IMR-90 (cell line): ENCODE measurements at places on chromosomes 2 and 18. TPM values are rescaled to one million over a fixed set of nuclear protein-coding genes. Genes with fewer than 3 reads are reported as not detected.
A peak's percentile ranks its signal among the peaks of the same experiment; 100 is the strongest.

Gene PRR30
- polyA plus RNA-seq = not detected in 2 replicates

Gene UGT1A5
- not detected in 2 replicates for polyA plus RNA-seq

Gene MYO3B
- polyA plus RNA-seq = 0.02 TPM in 1 of 2 replicates, not detected in the other

Gene GPC1
- 211 and 222 TPM in 2 replicates for polyA plus RNA-seq

Gene WNT10A
- polyA plus RNA-seq = not detected in 2 replicates

Gene ESCO1
- 2.2 and 3.1 TPM in 2 replicates for polyA plus RNA-seq

Gene AAK1
- polyA plus RNA-seq = 21.9 and 22.1 TPM in 2 replicates

Gene KRTCAP3
- 1.1 and 1.5 TPM in 2 replicates for polyA plus RNA-seq

Gene CDH19
- not detected in 2 replicates for polyA plus RNA-seq

Gene SERPINB4
- not detected in 2 replicates for polyA plus RNA-seq

Gene PAPOLG
- polyA plus RNA-seq = 3.4 and 3.5 TPM in 2 replicates

Gene MARCO
- not detected in 2 replicates for polyA plus RNA-seq

DNA sequence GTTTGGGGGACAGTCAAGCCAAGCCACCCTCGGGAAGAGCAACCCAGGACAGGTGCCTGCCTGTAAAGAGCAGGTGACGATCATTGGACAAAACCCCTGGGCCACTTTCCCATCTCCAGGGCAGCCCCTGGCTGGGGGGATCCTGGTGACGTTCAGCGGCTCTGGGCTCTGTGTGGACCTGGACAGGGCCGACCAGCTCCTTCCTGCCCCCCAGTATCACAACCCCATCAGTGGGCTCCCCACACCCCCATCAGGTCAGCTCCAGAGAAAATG is 57.3 kb upstream of the ASAP2 start:
- peaks cover 11% of the 10 kb centered on the region; the same call in 1 of the 2 replicates for H3K4me1 ChIP-seq
- no peak overlapping the region for H3K4me3 ChIP-seq
- no peaks in the 10 kb centered on the region for H3K36me3 ChIP-seq
- DNase-seq = no peak
- no peaks in the 10 kb centered on the region for H3K27me3 ChIP-seq

- no peak for DNase-seq
- no peaks in the 10 kb centered on the region; the same call in 1 of the 2 replicates for H3K4me1 ChIP-seq
- no peak overlapping the region for H3K4me3 ChIP-seq
- no peak overlapping the region for H3K27ac ChIP-seq
- H3K27me3 ChIP-seq = no peaks in the 10 kb centered on the region; the same call in 1 of the 2 replicates
These were observed 5.9 kb upstream of the NPAS2 start for GRCh38 chr2:100814043-100814442.

DNA sequence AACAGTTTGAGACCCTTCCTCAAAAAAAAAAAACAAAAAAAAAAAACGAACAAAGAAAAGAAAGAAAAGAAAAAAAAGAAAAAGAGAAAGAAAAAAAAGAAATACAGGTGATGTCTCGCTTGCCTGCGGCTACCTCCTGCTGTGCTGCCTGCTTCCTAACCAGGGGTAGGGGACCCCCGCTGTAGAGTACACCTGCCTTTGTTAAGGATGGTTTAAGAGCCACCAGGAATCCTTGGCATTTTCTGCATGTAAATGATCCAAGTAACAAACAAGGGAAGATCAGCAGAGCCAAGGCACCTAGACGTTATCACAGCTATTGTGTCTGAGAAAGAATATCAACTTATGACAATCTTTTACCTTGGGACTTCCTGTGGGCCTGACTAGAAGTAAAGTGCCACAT is 856.8 kb upstream of the GCFC2 start:
- DNase-seq = no peak
- no peak overlapping the region for H3K4me3 ChIP-seq
- no peaks in the 10 kb centered on the region for H3K4me1 ChIP-seq
- H3K27me3 ChIP-seq = no peaks in the 10 kb centered on the region
- H3K36me3 ChIP-seq = no peaks in the 10 kb centered on the region
- H3K27ac ChIP-seq = no peak overlapping the region

DNA sequence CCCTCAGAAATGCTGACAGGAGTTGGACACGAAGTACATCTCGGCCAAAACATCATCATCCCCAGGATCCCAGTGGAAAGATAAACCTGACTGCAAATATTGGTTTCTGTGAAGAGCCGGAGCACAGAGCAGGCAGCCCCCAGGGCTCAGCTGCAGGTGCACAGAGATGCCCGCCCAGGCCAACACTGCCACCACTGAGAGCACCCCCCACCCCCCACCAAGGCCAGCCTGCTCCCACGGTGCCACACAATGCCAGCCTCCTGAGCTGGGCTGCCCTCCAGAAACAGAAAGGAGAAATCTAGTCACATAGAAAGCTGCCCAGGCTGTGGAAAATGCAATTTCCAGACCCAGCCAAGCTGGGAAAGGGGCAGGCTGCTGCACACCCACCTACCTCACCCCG is 71.7 kb downstream of the GALNT14 start:
- H3K36me3 ChIP-seq = no peaks in the 10 kb centered on the region
- no peak for DNase-seq
- H3K4me3 ChIP-seq = no peak overlapping the region
- H3K4me1 ChIP-seq = no peaks in the 10 kb centered on the region
- no peak overlapping the region for H3K27ac ChIP-seq

DNA sequence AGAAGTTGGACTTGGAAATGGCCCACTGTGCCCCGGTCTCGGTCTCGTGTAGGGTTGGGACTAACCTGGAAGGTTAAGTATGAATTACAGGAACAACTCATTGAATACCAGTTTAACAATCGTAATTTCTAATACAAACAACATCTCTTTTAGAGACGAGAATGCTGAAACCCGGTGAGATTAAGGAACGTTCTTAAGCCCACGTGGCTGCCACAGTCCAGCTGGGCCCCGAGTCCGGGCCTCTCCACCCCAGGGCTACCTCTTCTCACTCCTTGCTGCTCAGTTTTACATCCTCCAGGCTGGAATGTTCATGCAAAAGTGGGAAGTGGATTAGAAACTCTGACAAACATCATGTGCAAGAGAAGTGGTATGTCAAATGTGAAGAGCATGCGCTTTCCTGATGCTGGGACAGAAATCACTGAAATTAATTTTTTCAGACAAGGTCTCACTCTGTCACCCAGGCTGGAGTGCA is 29.4 kb downstream of the NGEF start:
- DNase-seq = no peak
- H3K4me3 ChIP-seq = no peak overlapping the region
- H3K36me3 ChIP-seq = no peaks in the 10 kb centered on the region
- peaks cover 8% of the 10 kb centered on the region for H3K4me1 ChIP-seq

DNA sequence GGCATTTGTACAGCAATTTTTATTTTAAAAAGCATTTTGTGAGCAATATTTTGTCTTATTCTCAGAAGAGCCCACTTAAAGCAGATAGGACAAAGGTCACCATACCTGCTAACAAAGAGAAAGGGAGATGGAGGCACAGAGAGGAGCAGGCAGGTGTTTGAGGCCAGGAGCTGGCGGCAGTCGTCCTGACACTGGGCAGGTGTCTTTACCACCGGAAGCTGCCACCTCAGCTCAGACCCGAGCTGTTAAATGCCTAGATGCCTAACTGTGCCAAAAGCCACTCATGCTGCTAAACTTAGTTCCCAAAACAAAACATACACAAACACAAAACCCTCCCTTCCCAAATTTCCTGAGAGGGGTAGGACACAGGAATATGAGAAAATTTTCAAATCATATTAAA is 120.9 kb downstream of the CNTNAP5 start:
- H3K4me1 ChIP-seq = no peaks in the 10 kb centered on the region
- no peak overlapping the region for H3K27ac ChIP-seq
- no peaks in the 10 kb centered on the region for H3K36me3 ChIP-seq
- DNase-seq = no peak

DNA sequence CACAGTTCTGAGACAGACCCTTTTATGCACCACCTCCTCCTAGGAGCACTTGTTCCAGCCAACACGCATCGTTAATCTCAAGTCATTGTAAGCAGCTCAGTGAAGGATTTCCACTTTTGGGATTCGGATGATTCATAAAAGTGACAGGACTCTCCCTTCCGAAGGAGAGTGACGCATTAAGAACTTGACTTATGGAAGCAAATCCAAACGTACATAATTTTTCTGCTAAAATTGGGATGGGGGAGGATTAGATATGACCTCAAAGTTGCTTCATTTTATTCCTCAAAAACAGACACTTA is 165.7 kb downstream of the TWIST2 start:
- no peak for DNase-seq
- no peaks in the 10 kb centered on the region for H3K36me3 ChIP-seq
- H3K4me1 ChIP-seq = no peaks in the 10 kb centered on the region
- H3K4me3 ChIP-seq = no peak overlapping the region

DNA sequence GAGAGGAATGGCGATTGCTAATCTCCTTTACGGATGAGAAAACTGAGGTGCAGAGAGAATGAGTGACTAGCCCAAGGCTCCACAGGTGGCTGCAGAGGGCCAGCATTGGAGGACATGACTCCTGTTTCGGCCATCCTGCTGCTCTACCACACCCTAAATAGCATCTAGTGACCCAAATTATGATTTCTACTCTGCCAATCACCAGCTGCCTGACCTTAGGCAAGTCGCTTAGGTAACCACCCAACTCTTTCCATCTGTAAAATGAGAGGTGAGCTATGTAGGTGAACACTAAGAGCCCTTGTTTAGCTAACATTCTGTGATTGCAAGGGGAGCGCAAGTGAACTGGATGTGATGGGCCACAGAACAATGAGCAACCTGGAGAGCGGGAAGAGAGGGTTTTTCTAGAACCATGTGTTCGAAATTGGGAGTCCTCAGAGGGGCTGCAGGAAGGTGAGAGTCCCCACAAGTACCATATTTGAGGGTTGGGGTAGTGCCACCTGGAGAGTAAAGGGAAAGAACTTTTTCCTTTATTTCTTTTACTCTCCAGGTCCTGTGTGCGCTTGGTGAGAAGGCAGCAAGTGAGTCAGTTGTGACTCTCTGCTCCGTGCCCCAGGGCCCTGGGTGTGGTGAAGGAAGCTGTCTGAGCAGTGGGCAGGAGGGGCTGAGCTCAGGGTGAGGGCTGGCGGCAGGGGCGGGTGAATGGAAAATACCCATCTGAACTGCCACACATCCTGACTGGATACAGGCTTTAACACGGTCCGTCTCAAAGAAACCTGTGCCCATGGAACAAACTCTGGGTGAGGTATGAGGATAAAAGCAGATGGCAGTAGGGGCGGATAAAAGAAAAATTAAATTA is 2.4 kb downstream of the CYP27C1 start:
- DNase-seq = no peak
- H3K36me3 ChIP-seq = no peaks in the 10 kb centered on the region
- no peak overlapping the region for H3K4me3 ChIP-seq
- peaks cover 4% of the 10 kb centered on the region; the same call in 1 of the 2 replicates for H3K4me1 ChIP-seq
- no peak overlapping the region for H3K27ac ChIP-seq

DNA sequence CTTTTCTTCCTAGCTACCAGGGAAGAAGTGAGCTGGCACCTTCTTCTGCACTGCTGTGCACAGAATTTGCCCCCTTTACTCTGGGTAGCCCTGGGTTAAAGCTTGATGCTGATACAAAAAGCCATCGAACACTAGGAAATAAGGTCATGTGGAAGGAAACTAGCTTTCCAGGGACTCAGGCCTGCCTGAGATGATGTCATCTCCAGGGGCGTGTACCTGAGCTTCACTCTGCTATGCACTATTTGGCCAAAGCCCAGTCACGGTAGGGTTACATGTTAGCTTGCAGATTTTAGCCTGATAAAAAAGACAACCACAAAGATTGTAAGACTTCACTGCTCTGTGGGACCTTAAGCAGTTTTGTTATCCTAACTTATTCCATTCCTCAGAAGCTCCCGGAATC is 20.4 kb downstream of the EDAR start:
- no peak for DNase-seq
- H3K27ac ChIP-seq = no peak overlapping the region
- H3K36me3 ChIP-seq = no peaks in the 10 kb centered on the region
- H3K4me3 ChIP-seq = no peak overlapping the region

- peaks cover 4% of the 10 kb centered on the region; the same call in 1 of the 2 replicates for H3K4me1 ChIP-seq
- no peak overlapping the region for H3K4me3 ChIP-seq
- no peaks in the 10 kb centered on the region for H3K27me3 ChIP-seq
- DNase-seq = peak; percentile 63
- H3K36me3 ChIP-seq = peaks cover 52% of the 10 kb centered on the region
These were observed 9.9 kb downstream of the CCT7 start for GRCh38 chr2:73243884-73244570.

GRCh38 chr2:101087638-101088037 is 63.5 kb downstream of the TBC1D8 start:
- DNase-seq = no peak
- no peaks in the 10 kb centered on the region for H3K36me3 ChIP-seq
- H3K4me3 ChIP-seq = no peak overlapping the region
- no peaks in the 10 kb centered on the region for H3K27me3 ChIP-seq
- no peak overlapping the region for H3K27ac ChIP-seq
- no peaks in the 10 kb centered on the region for H3K4me1 ChIP-seq

- no peak for DNase-seq
- H3K36me3 ChIP-seq = no peaks in the 10 kb centered on the region
- no peak overlapping the region for H3K27ac ChIP-seq
- H3K4me3 ChIP-seq = no peak overlapping the region
These were observed 8.8 kb upstream of the SIX2 start for GRCh38 chr2:45018023-45018422.

DNA sequence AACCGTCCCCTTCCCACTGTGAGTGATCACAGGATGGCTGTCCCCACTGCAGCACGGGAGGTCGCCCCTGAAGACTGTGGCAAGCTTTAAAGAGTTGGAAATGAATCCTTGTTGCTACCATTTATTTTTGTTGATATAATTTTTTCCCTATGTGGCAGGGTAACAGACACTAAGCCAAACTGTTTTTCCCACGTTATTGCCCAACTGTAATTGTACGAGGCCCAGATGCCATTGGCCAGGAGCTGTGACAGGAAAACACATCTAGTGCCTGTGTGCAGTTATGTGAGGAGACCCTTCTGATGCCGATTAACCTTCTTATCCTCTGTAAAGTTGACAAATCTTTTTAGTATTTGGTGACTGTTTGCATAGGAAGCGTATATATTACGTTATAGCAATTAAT is 44.2 kb downstream of the MRPS9 start:
- H3K27me3 ChIP-seq = no peaks in the 10 kb centered on the region
- peaks cover 12% of the 10 kb centered on the region; the same call in 1 of the 2 replicates for H3K4me1 ChIP-seq
- H3K36me3 ChIP-seq = no peaks in the 10 kb centered on the region
- no peak overlapping the region for H3K27ac ChIP-seq
- no peak overlapping the region for H3K4me3 ChIP-seq
- DNase-seq = no peak

GRCh38 chr2:181462033-181462432 is 4.8 kb downstream of the ITGA4 start:
- H3K27me3 ChIP-seq = no peaks in the 10 kb centered on the region
- 0 out of 2 replicates have a peak, but pooled peaks cover 2% of the 10 kb centered on the region for H3K4me1 ChIP-seq
- no peaks in the 10 kb centered on the region for H3K36me3 ChIP-seq
- peak; percentile 6 for DNase-seq

GRCh38 chr2:127638361-127639110 is 7.4 kb upstream of the GPR17 start:
- H3K27me3 ChIP-seq = no peaks in the 10 kb centered on the region
- H3K36me3 ChIP-seq = peaks cover 2% of the 10 kb centered on the region; the same call in 1 of the 2 replicates
- DNase-seq = no peak
- H3K27ac ChIP-seq = peak overlapping the region; percentile 82
